ENCODE measurements at places on chromosomes 11 and 22.

DNA sequence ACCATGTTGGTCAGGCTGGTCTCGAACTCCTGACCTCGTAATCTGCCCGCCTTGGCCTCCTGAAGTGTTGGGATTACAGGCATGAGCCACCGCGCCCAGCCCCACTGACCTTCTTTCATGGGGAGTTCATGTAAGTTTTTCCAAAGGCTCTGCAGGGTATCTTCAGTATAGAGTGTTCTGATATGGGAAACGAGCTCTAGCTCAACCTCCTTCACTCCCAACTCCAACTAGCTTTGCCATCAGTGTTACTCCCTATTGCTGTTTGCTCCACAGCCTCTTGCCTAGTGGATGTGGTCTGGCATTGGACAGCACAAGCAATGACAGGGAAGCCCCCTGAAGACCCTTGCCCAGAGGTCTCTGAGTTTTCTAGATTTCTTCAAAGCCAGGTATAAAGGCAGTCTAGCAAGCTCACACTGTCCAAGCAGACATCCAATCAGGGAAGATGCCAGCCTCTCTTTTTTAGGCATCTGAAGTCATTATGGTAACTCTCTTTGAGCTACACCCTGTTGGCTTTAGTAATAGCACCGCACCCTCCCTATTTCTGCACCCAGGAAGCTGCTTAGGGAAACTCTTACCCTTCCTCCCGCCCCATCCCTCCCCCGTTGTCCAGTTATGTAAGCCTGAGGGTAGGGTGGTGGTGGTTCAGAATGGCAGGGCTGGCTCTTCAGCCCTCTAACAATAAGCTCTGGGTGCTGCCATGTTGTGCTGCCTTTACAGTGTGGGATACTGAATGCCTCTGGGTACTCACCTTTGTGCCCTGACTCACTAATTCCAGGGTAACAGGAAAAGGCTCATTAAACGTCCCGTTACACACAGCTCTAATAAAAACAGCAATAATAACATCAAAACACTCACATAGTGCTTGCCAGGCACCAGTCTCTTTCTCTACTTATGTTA lies 41.4 kb upstream of the CLDN5 start:
- DNase-seq: no peak

DNA sequence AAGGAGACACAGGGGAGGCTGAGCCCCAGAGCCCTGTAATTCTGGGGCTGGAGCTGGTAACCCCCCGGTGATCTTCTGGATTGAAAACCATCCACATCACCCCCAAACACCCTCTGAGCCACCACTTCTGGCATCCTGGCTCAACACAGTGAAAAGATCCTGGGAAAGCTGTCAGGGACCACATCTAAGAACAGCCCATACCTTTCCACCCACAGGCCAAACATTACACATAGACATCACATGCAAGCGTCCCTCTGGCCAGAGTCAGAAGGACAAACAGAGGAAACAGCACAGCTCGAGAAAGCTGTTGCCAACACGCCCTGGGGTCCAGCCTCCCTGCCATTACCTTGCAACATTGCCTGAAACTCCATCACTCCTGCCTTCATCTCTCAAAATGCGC lies 469.5 kb downstream of the SOX6 start:
- no peak for DNase-seq

DNA sequence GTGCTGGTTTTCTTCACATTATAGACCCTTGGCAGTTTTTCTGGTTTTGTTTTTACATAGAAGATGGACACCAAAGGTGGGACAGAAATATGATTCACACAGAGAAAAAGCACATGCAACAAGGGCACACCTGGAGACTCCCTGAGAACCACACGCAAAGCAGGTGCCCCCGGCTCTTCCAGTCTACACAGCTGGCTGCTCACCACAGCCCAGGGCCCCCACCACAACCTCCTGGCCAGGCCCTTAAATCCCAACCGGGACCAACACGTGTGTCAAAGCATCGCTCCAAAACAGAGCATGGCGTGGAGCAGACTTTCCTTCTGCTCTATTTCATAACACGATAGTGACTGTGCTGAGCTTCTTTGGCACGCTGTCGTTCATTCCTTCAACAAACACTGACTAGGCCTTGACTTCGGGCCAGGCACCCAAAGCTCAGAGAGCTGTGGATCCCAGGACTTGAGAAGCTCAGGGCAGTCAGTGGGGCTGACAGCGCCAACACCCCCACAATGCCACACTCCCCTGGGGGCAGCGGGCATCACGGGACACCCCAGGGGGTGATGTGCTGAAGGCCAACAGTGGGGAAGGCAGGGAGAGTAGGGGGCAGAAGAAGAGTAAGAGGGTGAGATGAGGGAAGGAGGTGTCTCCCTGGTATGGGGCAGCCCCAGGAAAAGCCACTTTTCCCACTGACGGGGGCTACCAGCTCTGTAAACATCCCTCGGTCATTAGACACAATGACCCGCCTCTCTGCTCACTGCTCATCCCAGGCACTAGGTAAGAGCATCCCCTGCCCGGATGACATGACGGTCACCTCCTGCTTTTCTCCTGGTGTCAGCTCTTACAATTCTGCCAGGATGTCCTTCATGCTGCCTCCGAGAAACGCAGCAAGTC lies 26.0 kb downstream of the CELSR1 start:
- DNase-seq: no peak

- DNase-seq: no peak
These were observed 123.4 kb downstream of the DSCAML1 start for GRCh38 chr11:117673602-117674001.

- no peak for DNase-seq
These were observed 45.1 kb downstream of the KREMEN1 start for GRCh38 chr22:29117799-29118477.

GRCh38 chr11:128502726-128503125 lies 84.6 kb downstream of the ETS1 start:
- DNase-seq: no peak

GRCh38 chr11:32154275-32154674 lies 63.4 kb downstream of the RCN1 start:
- DNase-seq: no peak

DNA sequence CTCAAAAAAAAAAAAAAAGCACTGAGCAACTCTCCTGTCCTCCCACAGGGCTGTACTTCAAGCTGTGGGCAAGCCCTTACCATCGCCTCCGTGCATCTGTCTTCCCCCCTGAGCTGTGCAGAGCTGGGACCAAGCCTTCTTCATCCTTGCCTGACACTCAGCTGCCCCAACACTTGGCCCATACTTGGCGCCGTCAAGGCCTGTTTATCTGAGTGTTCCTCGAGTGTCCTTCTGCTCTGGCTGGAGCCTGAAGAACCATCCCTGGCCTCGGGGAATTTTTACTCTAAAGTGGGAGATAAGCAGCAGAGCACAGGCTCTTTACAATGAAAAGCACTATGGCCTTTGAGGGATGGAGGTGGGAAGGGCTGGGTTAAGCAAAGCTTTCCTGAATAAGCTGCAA lies 1.6 kb upstream of the TIRAP start:
- no peak for DNase-seq

- peak; percentile 15 for DNase-seq
These were observed 347 bp downstream of the MN1 start for GRCh38 chr22:27801202-27801615.

DNA sequence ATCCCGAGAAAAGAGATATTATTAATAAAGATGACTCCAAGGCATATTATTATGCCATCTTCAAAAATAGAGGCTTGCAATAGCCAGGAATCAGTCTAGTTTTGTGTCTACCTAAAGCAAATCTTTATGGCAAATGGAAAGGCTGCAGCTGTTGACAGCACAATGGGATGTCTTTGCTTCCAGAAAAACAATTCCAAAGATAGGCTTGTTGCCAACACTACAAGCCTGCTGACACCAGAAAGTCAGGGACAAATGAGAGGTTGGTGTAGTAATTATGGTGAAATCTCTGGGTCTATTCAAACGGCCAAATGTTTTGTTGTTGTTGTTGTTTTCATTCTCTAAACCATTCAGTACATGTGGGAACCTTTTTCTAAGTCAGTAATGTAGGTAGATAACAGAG lies 101.8 kb downstream of the LUZP2 start:
- DNase-seq: no peak

GRCh38 chr22:32636884-32637283 lies 162.3 kb downstream of the FBXO7 start:
- DNase-seq: no peak

DNA sequence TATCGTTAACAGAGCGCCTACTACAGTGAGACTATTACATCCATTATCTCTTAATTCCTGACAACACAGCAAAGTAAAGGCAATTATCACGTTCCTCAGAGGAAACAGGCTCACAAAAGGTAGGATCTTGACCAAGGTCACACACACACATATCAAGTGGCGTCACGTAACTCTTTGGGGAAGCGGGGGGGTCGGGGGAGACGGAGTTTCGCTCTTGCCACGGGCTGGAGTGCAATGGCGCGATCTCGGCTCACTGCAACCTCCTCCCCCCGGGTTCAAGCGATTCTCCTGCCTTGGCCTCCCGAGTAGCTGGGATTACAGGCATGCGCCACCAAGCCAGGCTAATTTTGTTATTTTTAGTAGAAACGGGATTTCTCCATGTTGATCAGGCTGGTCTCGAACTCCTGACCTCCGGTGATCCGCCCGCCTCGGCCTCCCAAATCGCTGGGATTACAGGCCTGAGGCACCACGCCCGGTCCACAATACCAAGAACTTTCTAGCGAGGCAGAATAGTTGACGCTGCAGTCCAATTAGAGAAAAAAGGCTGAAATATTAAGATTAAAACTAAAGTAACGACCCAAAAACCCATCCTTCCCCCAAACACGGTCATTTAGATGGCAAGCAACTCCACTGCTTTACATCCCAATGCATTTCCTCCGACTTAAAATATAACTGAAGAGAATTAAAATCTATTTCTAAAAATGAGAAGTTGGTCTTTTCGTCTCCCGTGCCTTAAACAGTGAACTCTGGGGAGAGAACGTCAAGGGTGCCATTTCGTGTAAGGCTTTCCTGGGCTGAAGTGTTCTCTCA lies 1.2 kb downstream of the DDX17 start:
- peak; percentile 51 for DNase-seq

DNA sequence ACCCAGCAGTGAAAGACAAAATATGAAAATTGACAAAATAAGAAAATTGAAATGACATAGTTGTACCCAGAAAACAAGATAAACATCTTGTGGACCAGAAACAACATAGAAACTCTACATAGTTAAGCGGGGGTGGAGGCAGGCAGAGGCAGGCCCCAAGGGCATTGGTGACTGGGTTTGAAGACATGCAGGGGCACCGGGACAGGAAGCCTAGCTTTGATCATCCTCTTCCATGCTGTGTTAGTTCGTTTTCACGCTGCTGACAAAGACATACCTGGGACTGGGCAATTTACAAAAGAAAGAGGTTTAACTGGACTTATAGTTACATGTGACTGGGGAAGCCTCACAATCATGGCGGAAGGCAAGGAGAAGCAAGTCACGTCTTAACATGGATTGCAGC lies 33.5 kb upstream of the CRTAM start:
- no peak for DNase-seq

- no peak for DNase-seq
These were observed 1.1 kb upstream of the SCT start for GRCh38 chr11:628056-628455.

GRCh38 chr11:60064111-60064510 lies 7.6 kb downstream of the MS4A3 start:
- no peak for DNase-seq

- no peak for DNase-seq
These were observed 24.5 kb downstream of the TMEM184B start for GRCh38 chr22:38248280-38248679.

GRCh38 chr11:36233204-36233603 lies 56.0 kb downstream of the COMMD9 start:
- DNase-seq: no peak

DNA sequence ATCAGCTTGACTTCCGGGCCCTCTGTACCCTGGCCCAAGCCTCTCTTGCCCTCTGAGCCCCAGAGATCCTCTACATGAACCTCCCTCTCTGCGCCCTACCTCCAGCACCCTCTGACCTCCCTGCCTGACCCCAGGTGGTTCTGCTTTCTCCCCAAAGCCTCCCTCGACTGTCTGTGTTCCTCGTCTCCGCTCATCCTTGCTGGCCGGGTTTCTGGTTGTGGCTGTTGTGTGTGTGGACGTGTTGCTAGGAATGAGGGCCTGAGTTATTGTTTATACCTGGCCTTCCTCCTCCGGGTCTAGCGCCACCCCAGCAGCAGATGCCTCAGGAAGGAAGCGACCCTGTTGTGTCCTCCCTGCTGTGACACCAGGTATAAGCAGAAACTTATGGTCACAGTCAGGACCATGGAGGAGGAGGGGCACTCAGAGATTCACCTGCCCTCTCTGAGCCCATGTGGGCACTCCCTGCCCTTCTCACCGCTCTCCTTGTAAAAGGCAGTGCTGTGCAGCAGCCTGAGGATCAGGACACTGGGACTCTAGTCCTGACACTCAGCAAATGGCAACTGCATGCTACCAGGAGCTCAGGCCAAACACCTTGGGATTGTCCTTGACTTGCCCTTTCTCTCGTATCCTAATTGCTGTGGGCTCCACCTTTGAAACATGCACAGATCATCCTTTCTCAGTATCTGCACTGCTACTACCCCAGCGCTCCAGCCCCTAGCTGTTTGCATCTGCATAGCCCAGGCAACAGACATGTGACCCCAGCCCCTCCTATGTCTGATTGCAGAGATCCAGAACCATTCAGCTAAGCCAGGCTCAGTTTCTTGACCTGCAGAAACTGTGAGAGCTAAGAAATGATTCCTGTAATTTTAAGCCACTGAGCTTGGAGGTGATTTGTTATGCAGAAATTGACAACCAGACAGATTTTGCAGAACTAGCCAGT lies 140.1 kb downstream of the ST3GAL4 start:
- DNase-seq: no peak

GRCh38 chr11:117657794-117658193 lies 139.2 kb downstream of the DSCAML1 start:
- DNase-seq: no peak

GRCh38 chr22:23305321-23305910 lies 125.1 kb downstream of the BCR start:
- no peak for DNase-seq

- DNase-seq: peak; percentile 2
These were observed 4.3 kb downstream of the BCO2 start for GRCh38 chr11:112179601-112180000.

DNA sequence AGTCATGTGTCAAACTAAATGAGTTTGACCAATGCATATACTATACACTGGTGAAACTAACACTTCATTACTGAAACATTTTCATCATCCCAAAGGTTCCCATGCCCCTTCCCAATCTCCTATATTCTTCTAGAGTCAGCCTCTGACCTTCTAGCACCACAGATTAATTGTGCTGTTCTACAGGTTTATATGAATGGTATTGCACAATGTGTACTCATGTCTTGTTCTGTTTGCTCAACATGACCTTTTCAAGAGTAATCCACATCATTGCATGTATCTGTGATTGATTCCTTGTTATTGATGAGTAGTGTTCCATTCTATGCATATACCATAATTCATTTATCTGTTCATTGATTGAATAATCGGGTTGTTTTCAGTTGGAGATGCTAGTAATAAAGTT lies 7.5 kb upstream of the OR8G1 start:
- DNase-seq: no peak

DNA sequence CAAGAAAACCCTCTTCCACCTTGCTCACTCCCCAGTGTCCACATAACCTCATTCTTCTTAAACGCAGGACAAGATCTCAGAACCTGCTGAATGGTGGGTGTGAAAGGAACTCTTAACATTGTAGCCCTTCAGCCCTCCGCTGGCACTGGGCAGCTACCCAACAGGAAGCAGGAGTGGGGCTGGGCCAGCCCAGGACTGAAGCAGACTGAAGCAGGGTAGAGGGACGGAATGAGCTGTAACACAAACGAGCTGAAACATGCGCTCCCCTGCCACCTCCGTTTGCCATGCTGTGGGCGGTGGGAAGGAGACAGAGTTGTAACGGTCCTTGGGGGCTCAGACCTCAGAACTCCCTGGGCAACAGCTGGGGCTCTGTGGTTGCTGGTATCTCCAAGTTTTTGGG lies 23.6 kb downstream of the NPAT start:
- DNase-seq: no peak

- no peak for DNase-seq
These were observed 646 bp upstream of the PATZ1 start for GRCh38 chr22:31346733-31347250.

All from CD4-positive, alpha-beta T cell treated with Interleukin-15 for 4 hours (primary cell).